ENCODE measurements at places on chromosomes 7 and 10. TPM values are rescaled to one million over a fixed set of nuclear protein-coding genes. Genes with fewer than 3 reads are reported as not detected.

Gene PRLHR
- total RNA-seq: 0.16 TPM

Gene FBXL15
- 13.1 TPM for total RNA-seq

Gene GNAT3
- not detected for total RNA-seq

Gene NUTM2E
- total RNA-seq: 0.24 TPM

Gene GGCT
- 31.0 TPM for total RNA-seq

Gene SPAM1
- total RNA-seq: 0.14 TPM

Gene MYOF
- total RNA-seq: 26.8 TPM

Gene FBXO24
- 0.50 TPM for total RNA-seq

Gene HABP2
- total RNA-seq: 0.25 TPM

Gene DRGX
- total RNA-seq: not detected

Gene IFIT3
- total RNA-seq: 29.3 TPM

Gene WNT8B
- 0.21 TPM for total RNA-seq

Gene OR2A1
- 0.09 TPM for total RNA-seq

Gene CFAP69
- 36.9 TPM for total RNA-seq

Gene UBE2H
- 52.8 TPM for total RNA-seq

Gene AKR1D1
- total RNA-seq: 0.68 TPM

Gene TEX36
- total RNA-seq: not detected

Gene LAMB1
- total RNA-seq: 12.0 TPM

Gene COL13A1
- 12.1 TPM for total RNA-seq

Gene GCK
- 2.3 TPM for total RNA-seq

Gene POLL
- total RNA-seq: 15.9 TPM

Gene TAS2R38
- total RNA-seq: 0.18 TPM

Gene C10orf62
- total RNA-seq: 0.37 TPM

Gene TUBAL3
- not detected for total RNA-seq

Gene HOXA4
- total RNA-seq: 29.4 TPM

Gene SNCG
- total RNA-seq: 572 TPM

Gene SKIDA1
- total RNA-seq: 0.87 TPM

Measured in motor neuron (in vitro differentiated cells).